ENCODE measurements at places on chromosomes 6 and 20. TPM values are rescaled to one million over a fixed set of nuclear protein-coding genes. Genes with fewer than 3 reads are reported as not detected.

DNA sequence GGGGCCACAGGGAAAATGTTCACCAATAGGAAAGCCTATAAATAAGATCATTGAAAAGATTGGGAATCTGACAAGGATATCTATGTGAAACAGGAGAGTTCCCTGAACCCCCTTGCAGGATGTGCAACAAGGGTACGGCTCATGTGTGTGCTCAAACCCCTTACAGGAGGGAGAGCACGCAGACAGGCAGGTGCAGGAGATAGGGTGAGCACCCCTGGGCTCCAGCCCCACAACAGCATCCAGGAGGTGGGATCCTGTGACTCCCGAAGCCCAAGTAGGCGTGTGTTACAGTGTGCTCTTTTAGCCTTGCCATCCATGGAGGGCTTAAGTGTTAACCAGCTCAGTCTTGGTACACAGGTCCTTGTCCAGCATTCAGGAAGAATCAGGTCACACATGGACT lies 204.2 kb downstream of the BMP7 start:
- no peak overlapping the region for H3K4me3 ChIP-seq
- no peaks in the 10 kb centered on the region for H3K36me3 ChIP-seq
- H3K27ac ChIP-seq = no peak overlapping the region
- H3K4me1 ChIP-seq = peaks cover 29% of the 10 kb centered on the region
- peaks cover 36% of the 10 kb centered on the region for H3K27me3 ChIP-seq

GRCh38 chr6:148701375-148701774 lies 45.5 kb upstream of the UST start:
- no peaks in the 10 kb centered on the region for H3K27me3 ChIP-seq
- no peak overlapping the region for H3K4me3 ChIP-seq
- H3K27ac ChIP-seq = no peak overlapping the region
- no peak for DNase-seq

Gene SLC4A11
- total RNA-seq = 5.8 TPM

- H3K27ac ChIP-seq = no peak overlapping the region
- peaks cover 9% of the 10 kb centered on the region for H3K36me3 ChIP-seq
- H3K27me3 ChIP-seq = peaks cover 14% of the 10 kb centered on the region
Measured at GRCh38 chr6:111260570-111261298, 173.4 kb downstream of the SLC16A10 start.

Gene SIRPB2
- total RNA-seq = not detected

DNA sequence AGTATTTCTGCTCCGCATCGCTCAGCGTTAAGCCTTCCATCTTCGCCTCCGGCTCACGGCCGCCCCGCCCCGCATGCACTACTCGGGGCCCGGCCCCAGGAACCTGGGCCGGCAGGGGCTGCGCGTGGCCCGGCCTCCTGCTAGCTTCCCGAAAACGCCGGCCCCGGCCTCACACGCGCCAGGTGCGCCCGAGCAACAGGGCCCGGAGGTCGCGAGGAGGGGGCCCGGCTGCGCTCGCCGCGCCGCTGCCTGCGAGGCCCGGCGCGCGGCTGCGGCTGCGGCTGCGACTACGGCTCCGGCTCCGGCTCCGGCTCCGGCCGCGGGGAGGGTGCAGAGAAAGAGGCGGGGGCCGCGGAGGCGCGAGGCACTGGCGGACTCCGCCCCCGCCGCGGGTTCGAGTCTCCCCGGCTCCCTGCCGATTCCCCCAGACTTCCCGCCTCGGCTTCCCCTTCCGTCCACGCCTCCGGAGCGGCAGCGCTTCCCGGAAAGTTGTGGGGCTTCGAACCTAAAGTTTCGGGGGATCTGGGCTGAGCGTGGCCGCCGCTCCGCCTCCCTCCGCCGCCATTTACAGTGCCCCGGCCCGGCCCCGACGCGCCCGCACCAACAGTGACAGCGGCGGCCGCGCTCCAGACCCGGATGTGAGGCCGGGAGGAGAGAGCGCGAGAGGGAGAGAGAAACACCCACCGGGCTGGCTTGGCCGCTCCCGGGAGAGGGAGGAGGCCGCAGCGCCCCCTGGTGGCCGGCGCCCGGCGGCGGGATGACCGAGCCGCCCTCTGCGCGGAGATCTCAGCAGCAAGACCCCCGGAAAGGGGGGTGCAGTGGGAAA lies at the start of gene REPS1:
TSS of gene REPS1 (minus strand) at position 611 of the 826 bp plus-strand sequence. CDS start at position 40, 571 bp downstream.
- H3K27me3 ChIP-seq = no peaks in the 10 kb centered on the region
- no peaks in the 10 kb centered on the region for H3K36me3 ChIP-seq
- H3K4me3 ChIP-seq = peak within 1 kb of the TSS; percentile 93
- peaks cover 18% of the 10 kb centered on the region for H3K4me1 ChIP-seq

Gene AIF1
- 0.59 TPM for total RNA-seq

Gene DNAH8
- 0.05 TPM for total RNA-seq

DNA sequence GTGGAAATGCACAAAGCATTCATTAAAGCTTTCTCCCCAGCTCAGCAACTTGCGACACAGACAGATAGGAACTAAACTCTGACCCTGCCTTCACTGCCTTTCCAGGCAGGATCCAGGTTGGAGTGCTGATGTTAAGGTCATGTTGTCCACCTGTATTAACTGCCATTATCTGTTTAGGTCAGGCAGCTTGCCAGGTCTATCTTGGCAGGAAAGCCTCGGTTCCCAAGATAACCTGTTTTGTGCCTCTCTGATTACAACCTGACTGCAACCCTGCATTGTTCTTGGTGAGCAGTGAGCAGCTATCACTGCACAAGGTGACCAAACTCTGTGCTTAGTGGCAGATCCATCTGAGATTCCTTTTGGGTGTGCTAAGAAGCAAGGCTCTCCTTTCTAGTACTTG lies 23.2 kb upstream of the ELOVL2 start:
- no peak for DNase-seq
- peaks cover 14% of the 10 kb centered on the region for H3K4me1 ChIP-seq
- no peak overlapping the region for H3K4me3 ChIP-seq
- H3K36me3 ChIP-seq = no peaks in the 10 kb centered on the region
- peak overlapping the region; percentile 57 for H3K27ac ChIP-seq
- no peaks in the 10 kb centered on the region for H3K27me3 ChIP-seq

GRCh38 chr20:63273635-63274380 lies 1.2 kb downstream of the ARFGAP1 start:
- peak overlapping the region; percentile 97 for H3K4me3 ChIP-seq
- no peaks in the 10 kb centered on the region for H3K36me3 ChIP-seq
- H3K27ac ChIP-seq = peak overlapping the region; percentile 89
- peaks cover 32% of the 10 kb centered on the region for H3K4me1 ChIP-seq

GRCh38 chr6:120935908-120936307 lies 398.4 kb downstream of the TBC1D32 start:
- no peak overlapping the region for H3K27ac ChIP-seq
- H3K4me1 ChIP-seq = peaks cover 7% of the 10 kb centered on the region
- no peaks in the 10 kb centered on the region for H3K36me3 ChIP-seq
- H3K4me3 ChIP-seq = no peak overlapping the region
- no peaks in the 10 kb centered on the region for H3K27me3 ChIP-seq

Gene BTN2A1
- 23.8 TPM for total RNA-seq

Gene VGLL2
- total RNA-seq = 3.0 TPM

DNA sequence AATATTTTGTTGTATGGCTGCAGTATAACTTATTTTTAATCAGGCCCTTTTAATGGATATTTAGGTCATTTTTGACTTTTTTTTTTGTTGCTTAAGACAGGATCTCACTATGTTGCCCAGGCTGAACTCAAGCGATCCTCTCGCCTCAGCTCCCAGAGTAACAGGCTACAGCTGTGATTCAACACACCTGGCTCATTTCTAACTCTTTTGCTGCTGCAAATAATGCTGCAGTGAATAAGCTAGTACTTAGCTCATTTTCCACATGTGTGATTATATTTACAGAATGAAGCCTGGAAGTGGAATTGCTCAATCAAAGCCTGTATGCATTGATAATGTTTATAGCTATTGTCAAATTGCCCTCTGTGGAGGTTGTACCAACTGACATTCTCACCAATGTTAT lies 1.1 kb downstream of the GTSF1L start:
- DNase-seq = no peak
- peaks cover 6% of the 10 kb centered on the region for H3K4me1 ChIP-seq
- peak overlapping the region; percentile 68 for H3K27ac ChIP-seq
- H3K27me3 ChIP-seq = no peaks in the 10 kb centered on the region
- no peak overlapping the region for H3K4me3 ChIP-seq

DNA sequence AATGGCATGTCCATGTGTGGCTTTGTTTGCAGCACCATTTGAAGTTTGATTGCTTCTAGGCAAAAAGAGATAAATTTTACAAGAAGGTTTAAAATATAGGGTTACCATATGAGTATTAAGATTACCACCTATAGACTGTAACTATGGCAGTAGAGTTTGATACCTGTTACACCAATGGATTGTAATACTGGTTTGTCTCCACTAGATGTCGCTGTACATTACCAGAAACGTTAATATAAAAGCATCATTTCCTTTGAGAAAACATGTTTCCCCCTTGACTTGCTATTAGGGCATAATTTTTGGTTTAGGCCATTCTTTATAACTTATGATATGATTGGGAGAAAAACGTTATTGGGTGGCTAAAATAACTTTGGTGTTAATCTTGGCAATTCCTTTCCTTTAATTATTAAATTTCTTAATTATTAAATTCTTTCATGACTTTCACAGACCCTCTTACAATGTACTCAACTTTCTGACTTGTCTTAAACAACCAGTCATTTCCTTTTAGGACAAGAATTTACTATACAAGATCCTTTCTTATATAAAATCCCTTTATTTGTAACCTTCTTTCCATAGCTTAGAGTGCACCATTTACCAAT lies 42.8 kb downstream of the HLA-DPB1 start:
- no peaks in the 10 kb centered on the region for H3K36me3 ChIP-seq
- peaks cover 21% of the 10 kb centered on the region for H3K4me1 ChIP-seq
- no peak overlapping the region for H3K27ac ChIP-seq
- peak overlapping the region; percentile 78 for H3K4me3 ChIP-seq

Gene TUBB1
- total RNA-seq = 0.52 TPM

GRCh38 chr6:152981219-152981618 lies 1.6 kb downstream of the FBXO5 start:
- DNase-seq = no peak
- H3K4me1 ChIP-seq = peaks cover 35% of the 10 kb centered on the region
- H3K27ac ChIP-seq = no peak overlapping the region

GRCh38 chr20:19003366-19004336 lies 190.1 kb downstream of the SCP2D1 start:
- peaks cover 13% of the 10 kb centered on the region for H3K27me3 ChIP-seq
- DNase-seq = no peak
- no peaks in the 10 kb centered on the region for H3K36me3 ChIP-seq
- no peak overlapping the region for H3K27ac ChIP-seq
- H3K4me1 ChIP-seq = no peaks in the 10 kb centered on the region

- no peaks in the 10 kb centered on the region for H3K4me1 ChIP-seq
- no peak for DNase-seq
- H3K27ac ChIP-seq = no peak overlapping the region
Measured at GRCh38 chr20:1528811-1529210, 28.7 kb downstream of the SIRPD start.

DNA sequence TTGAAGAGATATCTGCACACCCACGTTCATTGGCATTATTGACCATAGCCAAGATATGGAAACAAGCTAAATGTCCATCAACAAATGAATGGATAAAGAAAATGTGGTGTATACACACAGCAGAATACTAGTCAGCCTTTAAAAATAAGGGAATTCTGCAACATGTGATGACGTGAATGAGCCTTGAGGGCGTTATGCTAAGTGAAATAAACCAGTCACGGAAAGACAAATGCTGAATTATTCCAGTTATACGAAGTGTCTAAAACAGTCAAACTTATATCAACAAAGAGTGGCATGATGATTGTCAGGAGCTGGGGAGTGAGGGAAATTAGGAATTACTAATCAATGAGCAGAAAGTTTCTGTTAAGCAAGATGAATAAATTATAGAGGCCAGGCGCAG lies 8.4 kb upstream of the DEFB121 start:
- DNase-seq = no peak
- no peaks in the 10 kb centered on the region for H3K4me1 ChIP-seq
- no peak overlapping the region for H3K27ac ChIP-seq
- no peak overlapping the region for H3K4me3 ChIP-seq
- H3K36me3 ChIP-seq = no peaks in the 10 kb centered on the region

DNA sequence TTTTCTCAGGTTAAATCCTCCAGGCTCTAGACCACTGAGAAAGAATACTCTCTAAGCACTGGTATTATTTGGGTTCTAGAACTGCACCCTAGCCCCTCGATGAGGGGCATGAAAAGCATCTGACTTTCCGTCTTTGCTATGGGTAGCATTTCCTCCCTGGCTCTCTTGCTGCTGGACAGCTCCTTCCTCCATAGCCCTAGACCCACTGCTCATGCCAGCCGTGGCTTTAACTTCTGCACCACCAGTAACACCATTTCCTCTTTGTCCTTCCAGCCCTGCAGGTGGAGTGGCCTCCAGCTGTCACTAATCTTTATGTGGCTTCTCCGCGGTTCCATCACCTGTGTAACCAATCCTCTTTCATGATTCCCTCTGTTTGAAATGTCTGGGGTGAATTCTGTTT lies 194.9 kb downstream of the SCP2D1 start:
- no peaks in the 10 kb centered on the region for H3K4me1 ChIP-seq
- DNase-seq = no peak
- no peak overlapping the region for H3K4me3 ChIP-seq
- H3K27me3 ChIP-seq = peaks cover 19% of the 10 kb centered on the region

GRCh38 chr6:40299681-40300080 lies 287.5 kb downstream of the LRFN2 start:
- H3K27me3 ChIP-seq = peaks cover 4% of the 10 kb centered on the region
- H3K4me1 ChIP-seq = no peaks in the 10 kb centered on the region
- no peaks in the 10 kb centered on the region for H3K36me3 ChIP-seq
- no peak for DNase-seq
- H3K27ac ChIP-seq = no peak overlapping the region
- no peak overlapping the region for H3K4me3 ChIP-seq
